NB4 (cell line): ENCODE measurements at places on chromosomes 1 and 21.

- no peak for DNase-seq
Measured at GRCh38 chr1:168004531-168004930, 67.7 kb upstream of the MPC2 start.

DNA sequence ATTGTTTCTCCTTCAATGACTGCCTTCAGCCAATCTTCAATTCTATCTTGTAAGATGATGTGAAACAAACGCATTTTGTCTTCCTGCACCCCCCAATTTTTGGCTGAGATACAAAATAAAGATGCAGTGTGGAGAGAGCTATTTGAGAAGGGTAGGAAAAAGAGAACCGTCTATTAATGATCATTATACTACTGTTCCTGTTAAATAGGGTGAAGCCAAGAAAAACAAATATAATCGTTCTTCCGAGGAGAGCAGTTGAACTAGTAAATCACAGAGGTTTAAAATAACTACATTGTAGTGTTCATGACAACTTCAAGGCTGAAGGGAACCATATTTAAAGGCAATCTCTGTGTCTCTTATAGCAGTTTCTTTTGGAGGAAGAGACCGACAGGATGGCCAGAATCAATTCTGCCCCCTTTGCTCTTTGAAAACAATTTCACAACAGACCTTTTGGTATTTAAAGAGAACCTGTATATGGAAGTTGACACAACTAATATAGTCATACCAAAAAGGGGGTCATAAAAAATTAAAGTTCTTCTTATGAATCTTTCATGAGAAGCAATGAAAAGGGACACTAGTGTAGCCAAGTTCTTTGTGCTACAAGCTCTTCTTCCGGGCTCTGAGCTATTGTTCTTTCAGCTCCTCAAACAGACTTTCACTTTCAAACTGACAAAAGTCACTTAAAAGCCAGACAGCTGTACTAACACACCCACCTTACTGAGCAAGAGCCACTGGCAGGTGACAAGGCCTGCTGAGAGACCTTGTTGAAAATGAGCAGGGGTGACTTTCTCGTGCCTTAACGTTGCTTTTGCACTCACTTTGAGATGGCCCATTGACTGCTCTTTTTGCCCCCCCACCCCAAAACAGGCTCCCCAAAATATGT is 30.9 kb downstream of the PROX1 start:
- no peak for DNase-seq

- DNase-seq, result no peak
Measured at GRCh38 chr21:15003463-15004135, 61.2 kb downstream of the NRIP1 start.

DNA sequence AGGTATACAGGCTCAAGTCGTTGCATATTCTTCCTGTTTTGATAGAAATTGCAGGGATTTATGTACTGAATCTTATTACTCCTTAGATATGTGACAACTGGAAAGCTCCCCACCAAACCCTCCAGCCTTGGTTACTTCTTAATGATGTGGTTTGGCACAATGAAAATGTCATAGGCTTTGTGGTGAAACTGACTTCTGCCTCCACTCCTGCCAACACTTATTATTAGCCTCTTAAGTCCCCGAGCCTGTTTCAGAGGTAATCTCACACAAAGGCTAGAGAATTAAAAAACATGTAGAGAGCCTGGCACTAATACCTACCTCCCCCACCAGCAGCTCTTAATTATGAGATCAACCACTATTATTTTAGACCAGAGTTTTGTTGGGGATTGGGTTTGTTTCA is 4.2 kb downstream of the COX20 start:
- peak; percentile 45 for DNase-seq

DNA sequence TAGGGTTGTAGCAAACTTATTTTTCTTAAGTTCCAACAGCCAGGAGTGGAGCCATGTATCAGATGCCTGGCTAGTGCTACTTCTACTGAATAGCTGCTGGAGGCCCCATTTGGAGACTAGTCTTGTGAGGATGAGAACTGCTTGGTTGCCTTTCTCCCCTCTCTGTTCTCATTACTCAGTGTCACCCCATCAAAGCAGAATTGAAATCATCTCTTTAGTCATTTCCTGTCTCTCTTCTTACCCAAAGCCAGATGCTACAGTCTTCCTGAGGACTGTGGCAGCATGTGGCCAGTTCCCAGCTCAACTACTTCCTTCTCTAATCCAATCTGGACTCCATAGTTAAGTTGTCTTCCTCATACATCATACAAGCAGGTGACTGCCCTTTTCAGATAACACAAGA is 197.5 kb downstream of the BRINP2 start:
- DNase-seq, result no peak

GRCh38 chr1:228350179-228350742 is 56.4 kb downstream of the TRIM11 start:
- DNase-seq, result no peak

GRCh38 chr1:11130406-11130805 is 30.7 kb upstream of the EXOSC10 start:
- DNase-seq, result no peak

GRCh38 chr1:41360074-41360785 is 1.0 kb upstream of the FOXO6 start:
- DNase-seq, result no peak
